ENCODE measurements at places on chromosomes 11 and 22.

DNA sequence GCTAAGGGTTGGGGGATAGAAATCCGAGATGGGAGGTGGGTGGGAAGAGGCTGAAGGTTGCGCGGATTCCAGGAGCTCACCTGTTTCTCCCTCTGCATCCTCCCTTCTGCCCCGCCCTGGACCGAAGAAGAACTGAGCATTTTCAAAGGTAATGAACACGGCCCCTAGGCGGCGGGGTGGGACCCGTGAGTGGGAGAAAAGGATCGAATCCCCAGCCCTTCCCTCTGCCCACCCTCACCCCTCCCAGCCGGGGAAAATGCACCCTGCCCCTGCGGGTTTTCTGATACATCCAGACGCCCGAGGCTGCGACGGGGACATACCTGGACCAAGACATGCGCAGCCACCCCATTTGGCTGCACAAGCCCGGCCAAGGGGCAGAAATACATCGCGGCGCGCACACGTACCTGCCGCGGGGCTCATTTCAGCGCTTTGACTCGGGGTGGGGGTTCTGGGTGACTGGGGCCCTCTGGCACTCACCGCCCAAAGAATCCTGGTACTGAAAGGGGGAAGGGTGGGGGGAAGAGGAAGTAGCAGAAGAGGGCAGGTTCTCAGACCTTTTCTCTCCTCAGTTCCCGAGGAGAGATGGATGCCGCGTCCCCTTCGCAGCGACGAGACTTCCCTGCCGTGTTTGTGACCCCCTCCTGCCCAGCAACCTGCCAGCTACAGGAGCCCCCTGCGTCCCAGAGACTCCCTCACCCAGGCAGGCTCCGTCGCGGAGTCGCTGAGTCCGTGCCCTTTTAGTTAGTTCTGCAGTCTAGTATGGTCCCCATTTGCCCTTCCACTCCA, 6.0 kb downstream of the VSIG2 start:
- DNase-seq = peak; percentile 45

DNA sequence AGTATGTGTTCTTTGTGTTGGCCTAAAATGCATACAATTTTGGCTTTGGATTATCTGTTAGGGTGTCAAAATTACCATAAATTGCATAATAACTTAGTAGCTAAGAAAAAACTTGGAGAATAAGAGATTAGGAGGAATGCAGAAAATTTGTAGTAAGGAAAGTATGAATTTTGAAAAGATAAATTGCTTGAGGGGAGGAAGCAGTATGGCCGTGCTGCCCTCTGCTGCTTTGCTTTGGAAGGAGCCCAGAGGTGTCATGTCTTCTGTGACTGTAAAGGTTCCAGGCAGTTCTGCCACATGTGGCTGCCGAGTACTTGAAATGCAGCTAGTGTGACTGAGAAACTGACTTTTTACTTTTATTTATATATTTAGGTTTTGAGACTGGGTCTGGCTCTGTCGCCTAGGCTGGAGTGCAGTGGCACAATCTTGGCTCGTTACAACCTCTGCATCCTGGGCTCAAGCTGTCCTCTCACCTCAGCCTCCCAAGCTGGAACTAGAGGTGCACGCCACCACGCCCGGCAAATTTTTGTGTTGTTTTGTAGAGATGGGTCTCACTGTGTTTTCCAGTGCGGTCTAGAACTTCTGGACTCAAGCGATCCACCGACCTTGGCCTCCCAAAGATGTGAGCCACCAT, 1.8 kb downstream of the ADSL start:
- peak; percentile 70 for DNase-seq

DNA sequence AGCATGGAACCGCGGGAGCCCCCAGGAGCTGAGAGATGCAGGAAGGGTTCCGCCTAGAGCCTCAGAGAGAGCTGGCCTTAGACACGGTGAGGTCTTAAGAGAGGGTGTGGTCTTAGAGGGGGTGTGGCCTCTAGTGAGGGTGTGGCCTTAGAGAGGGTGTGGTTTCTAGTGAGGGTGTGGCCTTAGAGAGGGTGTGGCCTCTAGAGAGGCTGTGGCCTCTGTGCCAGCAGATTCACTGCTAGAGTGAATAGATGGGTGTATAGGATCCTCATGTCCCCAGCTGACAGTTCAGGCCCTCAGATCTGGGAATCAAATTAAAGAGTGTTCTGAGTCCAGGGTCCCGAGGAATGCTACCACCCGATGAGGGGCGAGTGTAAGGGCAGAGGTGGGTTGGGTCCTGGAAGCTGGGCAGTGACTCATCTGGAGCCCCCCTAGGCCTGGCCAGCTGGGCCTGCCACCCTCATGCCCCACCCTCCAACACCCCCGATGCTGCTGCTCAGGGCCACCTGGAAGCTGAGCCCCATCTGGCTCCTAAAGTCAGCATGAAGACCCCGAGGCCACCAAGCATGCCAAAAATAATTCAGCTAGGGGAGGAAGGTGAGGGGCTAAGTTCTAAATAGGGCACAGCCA, 49.5 kb downstream of the IGF2 start:
- peak; percentile 43 for DNase-seq

- no peak for DNase-seq
Observed at GRCh38 chr11:29616611-29617010, 400.2 kb downstream of the KCNA4 start.

- peak; percentile 26 for DNase-seq
Observed at GRCh38 chr11:57116654-57117053, 65.1 kb upstream of the LRRC55 start.

DNA sequence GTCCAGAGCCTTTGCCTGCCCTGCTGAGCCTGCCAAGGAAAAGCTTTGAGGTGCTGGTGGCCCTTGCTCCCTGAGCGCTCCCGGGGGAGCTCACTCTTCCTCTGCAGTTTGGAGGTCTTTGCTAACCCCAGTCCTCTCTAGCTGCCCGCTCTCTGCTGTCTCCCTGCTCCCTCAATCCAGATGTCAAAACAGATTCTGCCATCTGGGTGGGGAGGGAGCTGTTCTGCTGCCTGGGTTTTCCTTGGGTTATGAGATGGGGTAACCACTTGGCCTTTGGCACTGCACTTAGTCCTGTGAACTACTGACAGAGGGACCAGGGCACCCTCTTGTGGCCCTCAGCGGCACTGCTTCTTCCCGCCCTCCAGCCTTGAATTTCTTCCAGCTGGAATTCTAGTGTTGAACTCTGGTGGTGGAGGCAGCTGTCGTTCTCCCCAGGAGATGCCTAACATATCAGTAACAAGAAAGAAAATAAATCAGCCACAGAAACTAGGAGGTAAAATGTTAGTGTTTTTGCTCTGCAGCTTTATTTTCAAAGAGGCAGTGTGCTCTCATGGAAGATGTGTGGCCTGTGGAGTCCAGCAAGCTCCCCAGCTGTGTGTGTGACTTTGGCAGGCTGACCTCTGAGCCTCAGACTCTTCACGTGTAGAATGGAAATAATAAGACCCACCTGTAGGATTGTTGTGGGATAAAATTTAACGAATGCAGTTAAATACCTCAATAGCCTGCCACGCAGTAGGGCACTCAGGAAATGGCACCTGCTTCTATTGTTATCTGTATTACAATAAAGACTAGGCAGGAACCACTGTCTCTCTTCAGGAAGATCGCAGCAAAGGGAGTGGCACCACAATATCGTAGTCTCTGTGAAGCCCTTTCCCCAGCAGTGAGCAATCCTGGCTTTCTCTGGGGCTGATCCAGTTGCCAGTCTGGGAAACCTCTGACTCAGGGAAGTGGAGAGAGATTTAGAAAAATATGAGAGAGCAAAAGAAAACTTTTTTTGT, 23.4 kb downstream of the ARFGAP2 start:
- DNase-seq = peak; percentile 74

DNA sequence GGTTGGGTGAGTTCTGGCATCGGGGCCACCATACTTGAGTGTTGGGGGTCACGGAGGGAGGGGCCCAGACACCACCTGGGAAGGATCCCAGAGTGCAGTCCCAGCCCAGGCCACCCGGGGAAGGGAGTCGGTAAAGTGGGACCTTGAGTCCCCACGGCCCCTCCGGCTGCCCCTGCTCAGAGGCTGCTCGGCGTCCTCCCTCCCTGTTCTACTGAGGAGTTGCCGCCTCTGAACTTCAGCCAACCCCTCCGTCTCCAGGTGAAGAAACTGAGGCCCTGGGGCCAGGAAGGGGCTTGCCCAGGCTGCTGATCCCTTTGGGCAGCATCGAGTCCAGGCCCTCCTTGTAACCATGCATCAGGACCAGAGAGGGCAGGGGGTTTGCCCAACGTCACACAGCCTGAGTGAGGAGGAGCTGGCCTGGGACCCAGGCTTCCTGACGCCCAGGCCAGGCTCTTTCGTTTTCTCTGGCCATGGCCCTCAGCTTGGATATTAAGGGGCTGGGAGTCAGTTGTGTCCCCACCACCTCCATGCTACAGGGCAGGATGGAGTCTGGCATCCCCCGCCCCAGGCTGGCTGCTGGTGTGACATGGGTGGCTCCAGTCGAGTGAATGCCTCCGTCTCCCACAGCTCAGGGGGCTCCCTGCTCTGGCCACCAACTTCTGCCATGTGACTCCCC, 1.3 kb downstream of the PARVG start:
- peak; percentile 36 for DNase-seq

GRCh38 chr11:81492923-81493445, 1240.7 kb downstream of the FAM181B start:
- no peak for DNase-seq

GRCh38 chr11:44515048-44515447, 50.4 kb upstream of the CD82 start:
- DNase-seq = no peak

DNA sequence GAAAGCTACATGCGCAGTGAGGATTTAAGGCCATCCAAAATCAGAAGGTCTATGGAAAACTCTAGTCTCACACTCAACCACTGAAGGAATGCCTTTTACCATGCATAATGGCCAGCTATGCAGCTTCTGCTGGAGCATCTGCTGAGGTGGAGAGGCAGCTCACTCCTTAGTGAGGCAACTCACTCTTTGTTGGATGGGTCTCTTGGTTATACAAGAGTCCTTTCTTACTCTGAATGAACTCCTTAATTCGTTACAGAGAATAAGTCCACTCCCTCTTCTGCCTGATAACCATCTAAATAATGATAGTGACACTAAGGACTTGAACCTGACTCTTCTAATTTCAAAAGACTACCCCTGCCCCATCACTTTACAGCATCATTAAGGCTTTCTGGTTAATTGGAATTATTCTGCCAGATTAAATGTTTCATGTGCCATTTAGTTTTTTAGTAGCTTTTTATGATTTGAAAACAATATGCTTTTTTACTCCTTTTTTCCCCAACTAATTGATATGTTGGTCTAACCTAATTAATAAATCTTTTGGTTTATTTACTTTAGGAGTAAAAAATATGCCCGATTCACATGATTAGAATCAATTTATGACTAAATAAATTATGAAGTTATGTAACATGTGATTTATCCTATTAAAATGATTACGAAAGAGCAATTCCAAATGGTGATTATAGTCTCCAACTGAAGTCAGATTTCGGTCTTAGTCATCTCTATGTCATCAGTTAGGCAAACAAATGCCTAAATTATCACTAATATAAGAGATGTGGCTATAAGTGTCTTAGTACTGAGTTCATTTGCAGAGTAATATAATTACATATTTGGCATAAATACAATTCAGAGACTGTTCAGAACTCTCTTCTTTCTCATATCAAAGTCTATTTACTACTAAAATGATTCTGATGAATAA, 286.7 kb upstream of the CCDC90B start:
- no peak for DNase-seq

- no peak for DNase-seq
Observed at GRCh38 chr11:6228520-6228919, 5.9 kb downstream of the FHIP1B start.

DNA sequence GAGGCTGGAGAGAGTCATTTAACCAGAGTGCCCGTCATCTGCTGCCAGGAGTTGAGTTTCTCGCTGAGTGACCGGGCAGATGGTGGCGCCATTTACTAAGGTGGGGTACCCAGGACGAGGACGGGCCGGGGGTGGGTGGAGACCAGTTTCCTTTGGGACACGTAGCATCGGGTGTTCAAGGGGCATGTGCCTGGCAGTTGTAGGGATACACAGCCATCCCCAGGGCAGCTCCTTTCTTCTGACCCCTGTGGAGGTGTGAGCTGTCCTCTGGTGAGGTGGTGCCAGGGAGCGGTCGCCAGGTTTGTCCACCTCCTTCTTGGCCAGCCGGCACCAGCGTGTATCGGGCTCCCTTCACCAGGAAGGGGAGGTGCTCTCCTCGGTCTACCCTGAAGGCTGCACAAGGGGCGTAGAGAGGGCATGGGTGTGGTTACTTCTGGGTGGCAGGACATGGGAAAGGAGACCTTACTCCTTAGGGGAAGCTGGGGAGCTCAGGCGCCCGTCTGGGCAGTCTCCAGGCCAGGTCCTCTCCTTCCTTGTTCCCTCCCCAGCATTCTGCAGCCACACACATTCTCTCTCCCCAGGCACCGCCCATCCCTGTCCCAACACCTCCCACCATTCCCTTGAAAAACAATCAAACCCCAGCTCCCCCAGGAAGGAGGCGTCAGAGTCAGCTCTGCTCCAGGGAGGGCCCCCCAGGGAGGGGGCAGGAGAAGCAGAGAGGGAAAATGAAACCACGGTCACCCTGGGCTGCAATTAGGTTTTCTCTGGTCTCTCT, 10.3 kb upstream of the MB start:
- DNase-seq = peak; percentile 69

GRCh38 chr22:36204632-36205015, 3.0 kb upstream of the APOL4 start:
- DNase-seq = no peak

DNA sequence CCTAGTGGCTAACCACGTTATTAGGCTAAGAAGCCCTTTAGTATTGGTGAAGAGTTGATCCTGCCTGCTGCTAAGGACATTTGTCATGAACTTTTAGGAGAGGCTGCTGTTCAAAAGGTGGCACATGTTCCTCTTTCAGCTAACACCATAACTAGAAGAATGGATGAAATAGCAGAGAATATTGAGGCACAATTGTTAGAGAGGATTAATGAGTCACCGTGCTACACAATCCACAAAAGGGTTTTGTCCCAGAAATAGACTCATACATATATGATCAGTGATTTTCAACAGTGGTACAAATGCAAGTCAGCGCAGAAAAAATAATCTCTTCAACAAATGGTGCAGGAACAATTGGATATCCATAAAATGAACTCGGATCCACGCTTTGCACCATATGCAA, 7.0 kb upstream of the MSANTD2 start:
- no peak for DNase-seq

DNA sequence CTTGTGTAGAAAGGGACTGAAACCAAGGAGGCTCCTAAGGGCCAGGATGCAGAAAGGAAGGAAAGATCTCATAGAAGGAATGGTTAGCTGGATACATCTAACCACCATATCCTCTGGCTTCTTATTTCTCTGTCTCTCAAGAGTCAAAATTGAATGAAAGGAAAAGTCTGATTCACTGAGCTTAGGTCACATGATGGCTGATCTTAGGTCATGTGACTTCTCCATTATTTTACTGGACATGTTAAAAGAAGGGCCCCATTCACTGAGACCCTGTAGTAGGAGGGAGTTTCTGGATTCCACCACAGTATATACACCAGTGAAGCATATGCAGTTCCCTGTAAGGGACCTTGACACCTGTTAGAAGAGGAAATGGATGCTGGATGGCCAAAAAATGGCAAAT, 516.6 kb downstream of the NELL1 start:
- DNase-seq = no peak

GRCh38 chr11:119489087-119489486, 66.1 kb upstream of the THY1 start:
- DNase-seq = no peak

DNA sequence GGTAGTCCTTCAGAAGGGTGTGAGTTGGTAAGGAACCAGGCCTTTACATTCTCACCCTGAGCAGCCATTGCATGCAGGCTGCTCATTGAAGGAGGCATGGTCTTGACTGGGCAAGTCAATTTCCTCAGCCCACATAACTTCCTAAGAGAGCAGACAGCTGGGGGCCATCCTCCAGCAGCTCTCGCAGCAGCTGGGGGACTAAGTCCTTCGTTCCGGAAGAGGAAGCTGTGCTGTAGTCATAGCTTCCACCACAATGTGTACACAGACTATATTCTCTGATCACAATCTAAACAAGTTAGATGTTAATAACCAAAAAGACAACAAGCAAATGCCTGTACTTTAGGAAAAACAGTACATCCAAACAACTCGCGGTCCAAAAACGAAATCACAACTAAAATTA, 30.1 kb upstream of the MPPED1 start:
- DNase-seq = no peak
